NCI-H510A treated with DMSO at 0.1 percent for 48 hours (cell line): ENCODE measurements at places on chromosomes 11 and 22.
A peak's percentile ranks its signal among the peaks of the same experiment; 100 is the strongest.

GRCh38 chr22:23237201-23237798, 57.0 kb downstream of the BCR start:
- peak; percentile 63 for DNase-seq

DNA sequence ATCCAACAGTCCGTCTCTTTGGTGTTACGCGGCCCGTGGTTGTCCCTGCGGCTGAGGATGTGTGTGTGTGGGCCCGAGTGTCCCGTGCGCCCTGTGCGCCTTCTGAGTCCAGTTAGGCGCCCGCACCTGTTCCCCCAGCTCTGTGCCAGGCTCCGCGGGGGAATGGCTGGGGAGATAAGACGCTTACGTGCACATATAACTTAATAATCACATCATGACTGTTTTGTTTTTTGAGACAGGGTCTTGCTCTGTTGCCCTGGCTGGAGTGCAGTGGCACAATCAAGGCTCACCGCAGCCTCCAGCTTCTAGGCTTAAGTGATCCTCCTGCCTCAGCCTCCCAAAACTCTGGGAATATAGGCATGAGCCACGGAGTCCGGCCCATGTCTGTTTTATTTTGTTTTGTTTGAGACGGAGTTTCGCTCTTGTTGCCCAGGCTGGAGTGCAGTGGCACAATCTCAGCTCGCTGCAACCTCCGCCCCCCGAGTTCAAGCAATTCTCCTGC, 817 bp downstream of the ARL2 start:
- no peak for DNase-seq

- no peak for DNase-seq
These were observed 10.1 kb upstream of the SCN2B start for GRCh38 chr11:118186346-118187107.

- no peak for DNase-seq
These were observed 10.4 kb upstream of the PPARA start for GRCh38 chr22:46139895-46140350.

DNA sequence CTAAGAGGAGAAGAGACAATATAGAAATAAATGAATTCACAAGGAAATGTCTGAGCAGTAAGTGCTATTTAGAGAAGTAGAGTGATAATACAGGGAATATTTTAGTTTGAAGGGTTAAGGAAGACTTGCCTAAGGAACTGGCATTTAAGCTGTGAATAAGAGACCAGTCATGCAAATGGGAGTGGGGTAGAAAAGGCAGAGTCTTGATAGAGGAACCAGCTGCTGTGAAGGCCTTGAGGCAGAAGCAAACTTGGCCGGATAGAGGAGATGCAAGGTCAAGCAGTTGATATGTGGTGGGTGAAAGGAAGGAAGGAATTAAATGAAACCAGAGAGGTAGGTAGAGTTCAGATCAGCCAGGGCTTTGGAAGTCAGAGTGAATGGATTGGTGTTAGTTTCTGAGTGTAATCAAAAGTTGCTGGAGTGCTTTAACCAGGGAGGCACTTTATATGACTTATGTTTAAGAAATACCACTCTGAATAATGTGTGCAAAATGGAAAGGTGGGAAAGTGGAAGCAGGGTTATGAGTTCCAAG, 198.4 kb upstream of the SESN3 start:
- no peak for DNase-seq

GRCh38 chr11:95229993-95230809, 801 bp downstream of the SESN3 start:
- peak; percentile 53 for DNase-seq

DNA sequence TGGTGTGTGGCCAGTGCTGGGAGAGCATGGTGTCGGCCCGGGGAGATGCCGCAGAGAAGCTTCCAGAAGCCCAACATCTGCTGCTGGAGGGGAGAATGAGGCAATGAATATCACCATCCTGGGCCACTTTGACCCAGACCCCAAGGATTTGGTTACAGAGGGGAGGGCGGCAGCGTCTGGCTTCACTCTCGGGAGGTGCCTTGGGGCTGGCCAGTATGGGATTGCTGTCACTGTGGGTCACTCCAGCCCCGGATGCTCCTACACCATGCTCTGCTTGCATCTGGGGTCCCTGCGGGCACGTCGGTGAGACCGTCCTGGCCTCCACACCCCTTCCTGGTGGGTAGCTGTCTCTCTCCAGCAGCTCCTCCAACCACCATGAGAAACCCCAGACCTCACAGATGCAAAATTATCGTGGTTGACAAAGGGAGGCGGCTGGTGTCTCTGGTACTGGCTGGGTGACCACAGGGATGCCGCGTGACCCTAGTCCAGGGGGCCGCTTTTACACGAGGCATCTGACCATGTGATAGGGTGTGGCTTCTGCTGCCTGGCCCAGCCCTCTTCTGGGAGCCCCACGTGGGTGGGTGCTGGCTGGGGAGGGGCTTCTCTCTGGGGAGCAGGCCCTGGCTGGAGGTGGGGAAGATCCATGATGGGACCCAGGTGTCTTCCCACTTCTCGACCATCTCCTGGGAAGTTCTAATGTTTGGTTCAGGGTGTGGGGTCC, 5.7 kb downstream of the KCNQ1 start:
- no peak for DNase-seq

DNA sequence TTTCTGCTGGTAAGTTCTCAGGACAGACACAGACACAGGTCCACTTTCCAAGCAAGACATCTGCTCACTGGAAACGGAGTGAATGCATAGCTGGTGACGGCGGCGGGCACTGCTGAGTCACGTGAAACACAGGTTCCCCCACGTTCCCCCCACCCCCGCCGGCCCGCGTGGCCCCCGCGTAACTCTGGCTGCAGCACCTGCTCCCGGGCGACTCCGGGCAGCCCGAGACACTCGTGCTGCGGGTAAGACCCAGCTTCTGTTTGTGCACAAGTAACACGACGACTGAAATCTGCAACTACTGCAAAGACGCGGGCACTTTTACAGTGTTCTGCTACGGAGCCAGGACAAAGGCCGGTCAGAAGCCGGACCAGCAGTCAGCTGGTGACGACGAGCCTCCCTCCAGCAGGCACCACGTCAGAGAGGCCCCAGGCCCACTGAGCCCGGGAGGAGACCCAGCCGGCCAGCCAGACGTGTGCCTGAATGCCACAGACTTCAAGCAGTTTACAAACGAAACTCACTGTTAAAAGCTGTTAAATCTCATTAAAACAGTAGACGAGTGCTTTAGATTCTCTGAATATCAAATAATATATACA, 12.9 kb upstream of the ARFGAP3 start:
- DNase-seq, result no peak

DNA sequence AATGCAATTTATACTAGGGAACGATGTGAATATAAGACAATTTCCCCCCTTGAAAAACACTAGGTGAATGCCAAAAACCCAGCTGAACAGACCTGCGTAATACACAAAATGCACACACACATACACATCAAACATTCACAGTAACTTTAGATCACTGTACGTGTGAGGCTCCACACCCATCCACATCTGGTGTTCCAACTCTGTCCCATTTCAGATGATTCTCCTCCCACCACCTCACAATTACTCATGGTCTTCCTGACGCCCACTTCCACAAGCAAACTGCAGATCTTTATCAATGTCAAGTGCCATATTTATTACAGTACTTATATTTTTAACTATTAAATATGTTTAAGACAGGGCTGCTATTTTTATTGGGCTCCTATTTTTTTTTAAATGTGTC, 57.8 kb upstream of the TENM4 start:
- DNase-seq, result no peak

DNA sequence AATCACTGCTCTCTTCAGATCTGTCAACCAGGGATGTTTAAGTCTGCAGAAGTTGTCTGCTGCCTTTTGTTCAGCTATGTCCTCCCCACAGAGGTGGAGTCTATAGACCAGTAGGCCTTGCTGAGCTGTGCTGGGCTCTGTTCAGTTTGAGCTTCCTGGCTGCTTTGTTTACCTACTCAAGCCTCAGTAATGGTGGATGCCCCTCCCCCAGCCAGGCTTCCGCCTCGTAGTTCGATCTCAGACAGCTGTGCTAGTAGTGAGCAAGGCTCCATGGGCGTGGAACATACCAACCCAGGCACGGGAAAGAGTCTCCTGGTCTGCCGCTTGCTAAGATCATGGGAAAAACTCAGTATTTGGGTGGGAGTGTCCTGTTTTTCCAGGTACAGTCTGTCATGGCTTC, 27.6 kb upstream of the CASP12 start:
- no peak for DNase-seq

- no peak for DNase-seq
These were observed 133.9 kb downstream of the FANCF start for GRCh38 chr11:22491555-22492225.

DNA sequence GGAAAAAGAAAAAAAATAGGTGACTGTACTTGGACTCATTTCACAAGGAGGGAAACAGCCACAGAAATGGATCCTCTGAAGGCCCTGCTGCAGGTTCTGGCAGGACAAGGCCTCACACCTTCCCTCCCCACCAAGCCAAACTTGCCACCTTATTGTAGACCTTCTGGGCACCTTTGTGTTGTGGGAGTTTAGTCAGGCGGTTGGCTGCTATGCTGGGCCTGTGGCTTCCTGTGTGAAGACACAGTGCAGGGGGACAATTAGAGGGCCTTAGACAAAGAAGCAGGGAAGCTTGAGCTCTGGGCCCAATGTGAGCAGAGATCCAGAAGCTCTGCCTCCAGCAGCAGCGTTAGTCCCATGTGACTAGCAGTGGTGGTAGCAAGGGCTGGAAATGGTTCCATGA, 4.2 kb downstream of the RAB1B start:
- no peak for DNase-seq

DNA sequence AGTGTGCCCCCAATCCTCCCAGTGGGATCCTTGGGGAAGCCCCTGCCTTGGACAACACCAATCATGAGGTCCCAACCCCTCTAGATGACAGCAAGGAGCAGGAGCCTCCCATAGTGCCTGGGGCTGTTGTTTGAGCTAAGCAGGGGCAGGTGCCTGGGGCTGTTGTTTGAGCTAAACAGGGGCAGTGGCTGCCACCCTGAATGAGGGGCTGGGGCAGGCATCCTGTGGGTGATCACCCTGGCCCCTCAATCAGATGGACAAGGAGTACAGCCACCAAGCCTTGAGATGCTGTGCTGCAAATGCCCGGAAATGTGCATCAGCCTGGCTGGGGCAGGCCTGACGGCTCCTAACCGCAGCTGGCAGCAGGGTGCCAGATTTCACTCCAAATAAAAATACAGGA, 66.7 kb downstream of the MYEOV start:
- no peak for DNase-seq

DNA sequence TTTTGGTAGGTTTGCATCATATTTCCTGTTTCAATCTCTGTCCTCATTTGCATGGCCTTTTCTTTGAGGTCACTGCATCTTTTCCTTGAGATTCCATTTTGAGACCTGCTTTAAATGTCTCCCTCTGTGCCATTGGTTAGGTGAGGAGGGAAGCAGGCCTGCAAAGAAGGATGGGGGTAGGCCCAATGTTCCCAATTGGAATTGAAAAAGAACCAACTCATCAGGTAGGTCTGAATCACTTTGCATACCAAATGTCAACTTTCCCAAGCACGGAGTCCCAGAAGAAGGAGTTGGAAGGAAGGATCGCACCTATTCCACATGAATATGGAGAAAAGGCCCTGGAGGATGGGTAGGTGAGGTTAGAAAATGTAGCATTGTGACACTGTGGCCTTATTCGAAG, 318.5 kb downstream of the BLID start:
- no peak for DNase-seq

DNA sequence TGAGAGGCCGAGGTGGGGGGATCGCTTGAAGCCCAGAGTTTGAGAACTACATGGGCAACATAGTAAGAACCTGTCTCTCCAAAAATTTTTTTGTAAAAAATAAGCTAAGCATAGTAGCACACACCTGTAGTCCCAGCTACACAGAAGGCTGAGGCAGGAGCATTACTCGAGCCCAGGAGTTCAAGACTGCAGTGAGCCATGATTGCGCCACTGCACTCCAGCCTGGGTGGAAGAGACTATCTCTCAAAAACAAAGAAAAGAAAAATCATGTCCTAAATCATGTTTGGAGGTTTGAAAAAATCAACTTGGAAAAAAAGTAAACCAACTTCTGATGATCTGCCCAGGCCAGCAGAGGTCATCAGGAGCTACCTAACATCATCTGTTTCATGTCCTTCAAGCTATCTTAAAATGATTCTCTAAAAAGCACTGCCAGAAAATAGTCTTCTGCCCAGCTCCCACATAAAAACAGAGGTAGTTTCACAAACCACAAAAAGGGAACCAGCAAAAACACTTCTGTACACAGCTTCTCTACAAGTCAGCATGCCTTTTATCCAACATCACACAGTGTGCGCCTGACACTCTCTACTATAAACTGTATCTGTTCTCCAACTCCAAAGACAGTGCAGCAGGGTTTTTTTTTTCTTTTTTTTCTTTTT, 165.0 kb downstream of the SOX6 start:
- DNase-seq, result peak; percentile 4

DNA sequence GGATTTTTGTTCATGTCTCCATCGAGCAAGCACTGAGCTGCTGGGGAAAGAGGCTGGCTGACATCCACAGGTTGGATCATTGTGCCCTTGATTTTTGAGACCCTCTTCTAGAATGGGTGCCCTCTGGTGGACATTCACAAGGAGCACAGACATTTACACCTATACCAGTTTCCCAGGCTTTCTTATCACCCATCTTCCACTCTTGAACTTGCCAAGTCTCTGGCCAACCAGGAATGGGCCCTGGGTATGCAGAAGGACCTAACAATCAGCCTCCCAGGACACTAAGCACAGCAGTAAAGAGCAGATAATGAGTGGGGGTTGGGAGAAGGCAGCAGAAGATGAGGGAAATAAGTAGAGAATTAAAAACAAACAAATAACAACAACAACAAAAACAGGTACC, 5.7 kb upstream of the INTS4 start:
- DNase-seq, result peak; percentile 71

GRCh38 chr11:772429-773390, 4.6 kb downstream of the GATD1 start:
- no peak for DNase-seq

- DNase-seq, result no peak
These were observed 61.3 kb downstream of the IGLL5 start for GRCh38 chr22:22948651-22949571.

DNA sequence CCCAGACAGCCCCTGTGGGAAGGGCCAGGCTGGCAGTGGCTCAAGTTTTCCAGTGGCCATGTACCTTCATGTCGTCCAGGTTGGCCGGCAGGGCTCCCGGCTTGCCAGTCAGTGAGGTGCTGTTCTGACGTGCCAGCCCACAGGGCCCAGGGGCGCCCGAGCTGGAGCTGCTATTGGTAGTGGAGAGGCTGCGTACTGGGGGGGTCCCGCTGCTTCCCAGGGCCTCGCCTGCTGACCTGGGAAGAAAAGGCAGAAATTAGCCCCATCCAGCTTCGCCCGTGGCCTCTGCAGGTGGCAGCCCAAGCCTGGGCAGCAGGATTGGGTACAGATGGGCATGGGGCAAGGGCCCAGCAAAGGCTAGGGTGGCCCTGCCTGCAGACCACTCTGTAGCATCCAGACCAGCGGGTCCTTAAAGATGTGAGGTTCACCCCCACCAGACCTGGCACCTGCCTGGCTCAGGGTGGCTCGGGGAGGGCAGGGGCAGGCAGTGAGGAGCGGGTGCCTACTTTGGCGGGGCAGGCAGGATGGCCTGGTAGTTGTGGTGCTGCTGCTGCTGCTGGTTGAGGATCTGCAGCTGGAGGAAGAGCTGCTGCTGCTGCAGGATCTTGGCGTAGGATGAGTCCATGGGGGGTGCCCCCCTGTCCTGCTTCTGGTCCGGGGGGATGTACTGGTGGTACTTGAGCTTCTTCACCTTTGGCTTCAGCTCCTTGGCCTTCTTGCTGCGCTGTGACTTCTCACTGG, 50.1 kb downstream of the SGSM3 start:
- DNase-seq, result no peak

- DNase-seq, result no peak
These were observed 196.0 kb downstream of the TENM4 start for GRCh38 chr11:79244798-79245197.
